ENCODE measurements at places on chromosomes 1 and 21. TPM values are rescaled to one million over a fixed set of nuclear protein-coding genes. Genes with fewer than 3 reads are reported as not detected.

Gene TSPAN2
- 0.68 TPM for total RNA-seq

Gene PAQR6
- 2.0 TPM for total RNA-seq

Gene ADCY10
- not detected for total RNA-seq

Gene VWA5B1
- total RNA-seq: not detected

Gene MAP1LC3C
- not detected for total RNA-seq
